ENCODE measurements at places on chromosomes 13 and 19. TPM values are rescaled to one million over a fixed set of nuclear protein-coding genes. Genes with fewer than 3 reads are reported as not detected.

DNA sequence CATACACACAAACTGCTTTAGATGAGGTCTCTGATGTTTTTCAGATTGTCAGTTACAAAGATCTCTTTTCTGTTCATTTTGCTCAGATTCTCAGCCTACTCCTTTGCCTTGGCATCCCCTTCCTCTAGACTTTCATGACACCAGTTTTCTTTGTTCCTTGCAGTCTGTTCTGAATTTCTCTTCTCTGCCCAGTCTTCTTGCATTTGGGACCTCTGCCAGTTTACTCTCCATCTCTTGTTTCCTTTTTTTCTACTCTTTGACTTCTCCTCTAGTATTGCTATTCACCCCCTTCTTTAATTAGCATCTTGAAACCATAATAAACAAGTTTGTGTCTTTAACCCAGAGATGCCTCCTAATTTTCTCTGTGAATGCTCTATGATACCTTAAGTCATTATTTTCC, 26.1 kb downstream of the EDNRB start:
- DNase-seq, result no peak
- no peaks in the 10 kb centered on the region for H3K4me1 ChIP-seq
- H3K36me3 ChIP-seq, result no peaks in the 10 kb centered on the region
- peaks cover 10% of the 10 kb centered on the region for H3K27me3 ChIP-seq
- H3K4me3 ChIP-seq, result no peak overlapping the region

The SAMD1 gene
- 68.3 TPM for total RNA-seq

- H3K36me3 ChIP-seq, result no peaks in the 10 kb centered on the region
- H3K27ac ChIP-seq, result no peak overlapping the region
- no peaks in the 10 kb centered on the region for H3K4me1 ChIP-seq
- no peaks in the 10 kb centered on the region for H3K27me3 ChIP-seq
- H3K4me3 ChIP-seq, result no peak overlapping the region
Measured at GRCh38 chr13:55302568-55302967, 1838.2 kb upstream of the PRR20A start.

DNA sequence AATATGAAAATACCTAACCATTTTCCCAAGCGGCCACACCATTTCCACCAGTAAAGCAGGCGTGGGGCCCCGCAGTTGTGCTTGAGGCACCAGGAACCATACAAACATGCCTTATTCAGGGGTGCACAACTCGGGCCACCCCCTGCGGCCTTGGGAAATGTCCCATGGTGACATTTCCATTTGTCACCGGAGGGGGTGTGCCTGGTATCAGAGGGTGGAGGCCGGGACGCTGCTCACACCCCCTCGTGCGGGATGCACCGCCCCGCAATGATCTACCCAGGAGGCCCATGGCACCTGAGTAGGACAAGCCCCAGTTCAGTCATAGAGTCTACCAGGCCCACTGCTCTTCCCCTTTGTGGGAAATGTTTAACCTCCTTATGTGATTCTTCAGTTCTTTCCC, 218.8 kb downstream of the TEX29 start:
- peaks cover 8% of the 10 kb centered on the region for H3K4me1 ChIP-seq
- DNase-seq, result no peak
- H3K4me3 ChIP-seq, result no peak overlapping the region
- no peak overlapping the region for H3K27ac ChIP-seq
- peaks cover 31% of the 10 kb centered on the region for H3K27me3 ChIP-seq

The APC2 gene
- total RNA-seq, result 0.08 TPM

- no peaks in the 10 kb centered on the region for H3K36me3 ChIP-seq
- H3K4me1 ChIP-seq, result no peaks in the 10 kb centered on the region
- H3K27me3 ChIP-seq, result peaks cover 2% of the 10 kb centered on the region
- no peak overlapping the region for H3K27ac ChIP-seq
- DNase-seq, result no peak
- H3K4me3 ChIP-seq, result no peak overlapping the region
Measured at GRCh38 chr13:74751739-74752138, 617.5 kb upstream of the KLF12 start.

DNA sequence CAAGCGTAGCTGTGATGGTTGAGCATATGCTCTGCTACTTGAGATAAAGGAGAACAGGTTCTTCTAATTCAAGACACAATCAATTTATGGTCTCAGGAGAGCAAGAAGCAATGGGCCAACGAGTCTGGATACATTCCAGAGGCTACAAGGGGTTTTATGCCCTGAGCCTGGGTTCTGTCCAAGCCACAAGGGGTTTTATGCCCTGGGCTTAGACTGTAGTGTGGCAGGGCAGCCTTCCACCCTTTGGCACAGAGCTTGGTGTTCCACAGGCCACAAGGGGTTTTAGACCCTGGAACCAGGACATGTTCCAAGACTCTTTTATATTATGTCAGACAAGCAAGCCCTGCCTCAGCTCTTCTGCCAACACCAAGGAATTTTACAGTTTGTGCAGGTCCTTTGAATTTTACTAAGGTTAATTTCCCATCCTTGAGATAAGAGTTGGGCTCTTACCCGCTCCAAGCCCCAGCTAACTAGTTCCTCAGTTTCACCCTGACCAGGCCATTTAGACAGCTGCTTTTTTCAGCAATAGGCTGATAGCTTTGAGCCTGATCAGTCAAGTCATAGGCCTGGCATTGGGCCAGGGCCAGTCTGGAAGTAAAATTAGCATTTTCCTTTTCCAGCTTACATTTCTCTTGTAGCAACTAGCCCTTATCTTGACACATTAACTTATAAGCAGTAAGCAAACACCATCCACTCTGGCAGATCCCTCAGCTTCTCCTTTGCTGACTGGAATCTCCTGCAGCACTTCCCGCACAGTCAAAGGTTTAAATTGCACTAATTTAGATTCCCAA, 95.0 kb downstream of the ZNF737 start:
- H3K27me3 ChIP-seq, result peaks cover 1% of the 10 kb centered on the region
- no peaks in the 10 kb centered on the region for H3K4me1 ChIP-seq
- H3K36me3 ChIP-seq, result peaks cover 27% of the 10 kb centered on the region
- no peak overlapping the region for H3K27ac ChIP-seq
- no peak for DNase-seq

The ZNF607 gene
- total RNA-seq, result 12.2 TPM

GRCh38 chr13:112954488-112955270, 14.3 kb upstream of the MCF2L start:
- DNase-seq, result peak; percentile 51
- H3K4me3 ChIP-seq, result no peak overlapping the region
- peaks cover 1% of the 10 kb centered on the region for H3K27me3 ChIP-seq
- no peaks in the 10 kb centered on the region for H3K4me1 ChIP-seq

GRCh38 chr19:38020311-38020710, 113.3 kb downstream of the SIPA1L3 start:
- H3K4me1 ChIP-seq, result peaks cover 6% of the 10 kb centered on the region
- peaks cover 5% of the 10 kb centered on the region for H3K36me3 ChIP-seq
- no peaks in the 10 kb centered on the region for H3K27me3 ChIP-seq
- no peak for DNase-seq
- no peak overlapping the region for H3K27ac ChIP-seq
- H3K4me3 ChIP-seq, result no peak overlapping the region
